Activated naive CD8-positive, alpha-beta T cell treated with anti-CD3 and anti-CD28 coated beads for 36 hours (primary cell): ENCODE measurements at places on chromosomes 11 and 22. TPM values are rescaled to one million over a fixed set of nuclear protein-coding genes. Genes with fewer than 3 reads are reported as not detected.
A peak's percentile ranks its signal among the peaks of the same experiment; 100 is the strongest.

DNA sequence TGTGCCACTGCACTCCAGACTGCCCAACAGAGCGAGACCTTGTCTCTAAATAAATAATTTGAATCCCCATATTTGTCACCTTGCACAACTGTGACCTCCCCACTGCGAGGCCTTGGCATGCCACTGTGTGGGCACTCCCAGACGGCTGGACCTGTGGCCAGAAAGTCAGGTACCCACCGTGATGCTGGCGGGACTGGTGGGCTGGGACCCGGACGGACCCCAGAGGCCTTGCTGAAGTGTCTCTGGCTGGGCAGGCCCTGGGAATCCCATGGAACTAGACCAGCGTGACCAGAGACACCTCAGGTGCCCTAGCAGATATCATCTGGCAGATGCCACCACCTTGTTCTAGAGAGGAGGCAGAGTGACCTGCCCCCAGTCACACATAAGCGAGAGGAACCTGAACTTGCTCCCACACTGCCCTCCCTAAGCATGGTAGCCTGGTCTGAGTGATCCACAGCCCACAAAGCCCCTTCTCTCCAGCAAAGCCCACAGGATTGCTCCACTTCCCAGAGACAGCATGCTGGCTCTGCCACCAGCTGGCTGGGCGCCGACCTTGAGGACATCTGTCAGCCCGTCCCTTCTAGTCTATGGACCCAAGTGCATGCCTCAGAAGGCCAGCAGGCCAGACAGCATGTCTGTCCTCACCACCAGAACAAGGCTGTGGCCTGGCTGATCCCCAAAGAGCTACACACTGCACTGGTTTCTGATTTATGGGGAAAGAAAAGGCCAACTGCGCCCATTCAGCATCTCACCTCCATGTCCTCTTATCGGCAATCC is 9.5 kb downstream of the MACROD1 start:
- DNase-seq, result no peak

The C11orf65 gene
- total RNA-seq, result 1.9 TPM

GRCh38 chr11:114449845-114450244 is 10.6 kb downstream of the REXO2 start:
- DNase-seq, result no peak

- DNase-seq, result peak; percentile 43
Measured at GRCh38 chr11:69049490-69049867, 747 bp downstream of the TPCN2 start.
